ENCODE measurements at places on chromosomes 11 and 22.

DNA sequence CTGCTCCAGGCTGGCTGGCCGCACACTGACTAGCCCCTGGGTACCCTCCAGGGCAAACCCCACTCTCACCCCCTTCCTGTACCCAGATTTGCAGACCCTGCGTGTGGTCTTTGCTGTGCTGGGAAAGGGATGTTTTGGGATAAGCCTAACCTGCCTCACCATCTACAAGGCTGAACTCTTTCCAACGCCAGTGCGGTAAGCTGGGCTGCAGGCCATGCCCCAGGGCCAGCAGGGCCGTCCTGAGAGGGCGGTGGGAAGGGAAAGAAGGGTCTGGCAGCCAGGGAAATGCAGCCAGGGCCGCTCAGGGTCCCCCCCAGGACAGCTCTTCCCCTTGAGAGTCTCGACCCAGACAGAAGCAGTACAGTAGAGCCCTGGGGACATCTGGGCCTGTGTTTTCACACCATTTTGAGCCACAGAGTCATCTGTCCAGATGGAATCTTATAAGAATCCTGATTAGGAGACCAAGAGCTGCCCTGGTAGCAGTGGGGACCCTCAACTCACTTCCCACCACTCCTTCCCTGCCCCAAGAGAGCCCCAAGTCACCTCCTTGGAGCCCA is 22.4 kb upstream of the SLC22A12 start:
- DNase-seq, result no peak

DNA sequence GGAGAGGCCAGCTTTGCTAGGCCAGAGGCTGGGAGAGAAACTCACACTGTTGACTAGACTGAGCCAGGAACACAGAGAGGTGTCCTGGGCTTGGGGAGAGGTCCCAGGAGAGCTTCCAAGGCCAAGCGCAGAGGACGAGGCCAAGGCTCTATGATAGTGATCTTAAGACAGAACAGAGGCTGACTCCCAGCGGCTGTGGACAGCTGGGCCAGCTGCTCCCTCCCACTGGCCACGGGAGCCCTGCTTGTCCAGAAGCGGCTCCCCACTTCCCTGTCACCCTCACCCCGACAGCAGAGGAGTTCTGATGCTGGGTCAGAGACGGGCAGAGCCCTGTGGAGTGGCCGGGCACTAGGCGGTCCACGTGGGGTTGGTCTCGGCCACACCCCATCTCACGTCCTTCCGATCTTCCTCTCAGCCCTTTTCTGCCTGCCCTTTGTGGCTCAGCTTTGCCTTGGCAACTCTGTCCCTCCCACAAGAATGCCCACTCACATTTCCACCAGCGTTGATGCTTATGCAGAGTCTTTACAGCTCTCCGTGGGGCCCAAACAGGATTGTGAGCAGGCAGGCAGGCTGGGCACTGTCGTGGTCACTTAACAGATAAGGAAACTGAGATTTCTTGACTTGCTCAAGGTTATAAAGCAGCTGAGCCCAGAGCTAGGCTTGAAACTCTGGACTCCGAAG is 68.2 kb downstream of the FBXO7 start:
- no peak for DNase-seq

GRCh38 chr11:128508770-128509510 is 78.4 kb downstream of the ETS1 start:
- DNase-seq, result no peak

- no peak for DNase-seq
Measured at GRCh38 chr22:44664149-44664548, 37.9 kb upstream of the PRR5 start.

GRCh38 chr11:68506908-68507307 is 46.4 kb downstream of the PPP6R3 start:
- no peak for DNase-seq

GRCh38 chr11:694563-695287 is at the start of gene DEAF1:
TSS of gene DEAF1 (minus strand) at chr11:695222. CDS start at chr11:695047, 175 bp downstream.
- DNase-seq, result no peak

- no peak for DNase-seq
Measured at GRCh38 chr11:101929294-101929915, 13.1 kb upstream of the ANGPTL5 start.
